Stimulated activated CD4-positive, alpha-beta T cell treated with anti-CD3 and anti-CD28 coated beads, Interleukin-1b, Interleukin-23, amount 100 ng/mL, for 4 hours (primary cell): ENCODE measurements at places on chromosomes 3 and 15.

DNA sequence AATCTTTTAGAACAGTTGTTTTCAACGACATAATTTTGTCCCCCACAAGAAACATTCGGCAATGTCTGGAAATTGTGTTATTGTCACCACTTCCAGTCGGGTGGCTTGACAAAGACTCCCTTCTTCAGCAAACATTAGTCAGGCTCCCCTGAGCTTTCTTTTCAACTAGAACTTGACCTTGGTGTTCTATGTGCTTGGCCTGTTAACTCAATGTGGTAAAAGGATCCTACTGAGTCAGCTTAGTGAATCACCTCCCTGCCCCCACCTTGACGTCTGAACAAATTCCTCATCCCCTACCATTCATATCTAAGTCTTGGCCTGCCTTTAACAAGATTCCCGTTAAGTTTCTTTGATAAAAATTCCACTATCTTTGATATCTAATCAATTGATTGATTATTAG, 465.0 kb upstream of the ROBO1 start:
- DNase-seq = no peak

DNA sequence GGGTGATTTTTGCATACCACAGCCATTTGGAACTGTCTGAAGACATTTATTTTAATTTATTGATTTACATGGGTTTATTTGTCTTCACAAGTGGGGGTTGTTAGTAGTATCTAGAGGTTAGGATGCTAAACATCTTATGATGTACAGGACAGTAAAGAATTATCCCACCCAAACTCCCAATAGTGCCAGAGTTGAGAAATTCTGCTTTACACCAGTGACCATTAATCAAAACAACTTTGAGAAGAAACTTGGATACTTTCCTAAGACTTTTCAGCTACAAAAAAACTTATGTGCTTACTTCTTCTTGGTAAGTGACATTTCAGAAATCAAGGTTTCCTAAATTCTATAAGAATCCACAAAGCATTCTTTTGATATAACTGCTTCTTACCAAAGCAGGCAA, 156.7 kb downstream of the SUCLG2 start:
- no peak for DNase-seq

DNA sequence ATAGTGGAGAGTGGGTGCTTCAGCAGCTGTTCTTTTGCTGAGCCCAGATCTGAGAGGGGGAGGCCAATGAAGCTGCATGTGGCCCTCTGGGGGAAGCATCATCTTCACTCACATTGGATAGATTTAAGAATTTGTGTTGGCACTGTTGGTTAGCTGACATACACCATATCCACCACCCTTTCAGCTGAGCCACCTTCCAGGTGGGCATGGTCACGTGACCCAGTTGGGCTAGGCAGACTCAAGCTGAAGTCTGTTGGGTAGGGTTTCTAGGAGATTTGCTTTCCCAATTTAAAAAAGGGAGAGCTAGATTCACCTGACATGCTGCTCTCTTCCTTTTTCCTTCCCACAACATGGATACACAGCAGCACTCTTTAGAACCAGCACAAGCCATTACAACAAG, 311.0 kb downstream of the CHST2 start:
- no peak for DNase-seq

- DNase-seq = no peak
Measured at GRCh38 chr15:83913034-83913632, 259.2 kb downstream of the ADAMTSL3 start.

DNA sequence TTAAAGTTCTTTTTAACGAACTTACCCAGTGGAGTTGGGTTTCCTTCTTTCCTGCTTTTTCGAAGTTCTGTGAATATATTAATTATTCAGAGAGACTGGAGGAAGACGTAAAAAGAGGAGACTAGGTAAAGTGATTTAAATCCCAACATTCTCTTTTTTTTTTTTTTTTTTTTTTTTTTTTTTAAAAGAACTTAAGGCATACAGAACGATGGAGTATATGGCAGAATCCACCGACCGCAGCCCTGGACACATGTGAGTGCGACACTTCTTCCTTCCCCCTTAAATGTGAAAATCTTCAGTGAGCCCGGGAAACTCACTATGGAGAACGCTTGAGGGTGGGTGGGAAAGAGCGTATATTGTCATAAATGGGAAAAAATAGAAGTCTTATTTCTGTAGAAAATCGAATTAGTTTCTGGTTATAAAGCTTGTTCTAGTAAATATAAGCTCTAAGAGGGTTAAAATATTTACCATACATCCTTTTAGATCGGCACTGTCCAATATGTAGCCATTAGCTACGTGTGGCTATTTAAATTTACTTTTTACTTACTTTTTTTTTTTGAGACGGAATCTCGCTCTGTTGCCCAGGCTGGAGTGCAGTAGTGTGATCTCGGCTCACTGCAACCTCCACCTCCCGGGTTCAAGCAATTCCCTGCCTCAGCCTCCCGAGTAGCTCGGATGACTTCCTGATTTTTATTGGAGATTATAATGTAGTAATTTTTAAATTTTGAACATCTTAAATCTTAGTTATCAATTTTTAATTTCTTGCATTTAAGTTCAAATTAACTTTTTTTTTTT, 892 bp downstream of the NMD3 start:
- no peak for DNase-seq

DNA sequence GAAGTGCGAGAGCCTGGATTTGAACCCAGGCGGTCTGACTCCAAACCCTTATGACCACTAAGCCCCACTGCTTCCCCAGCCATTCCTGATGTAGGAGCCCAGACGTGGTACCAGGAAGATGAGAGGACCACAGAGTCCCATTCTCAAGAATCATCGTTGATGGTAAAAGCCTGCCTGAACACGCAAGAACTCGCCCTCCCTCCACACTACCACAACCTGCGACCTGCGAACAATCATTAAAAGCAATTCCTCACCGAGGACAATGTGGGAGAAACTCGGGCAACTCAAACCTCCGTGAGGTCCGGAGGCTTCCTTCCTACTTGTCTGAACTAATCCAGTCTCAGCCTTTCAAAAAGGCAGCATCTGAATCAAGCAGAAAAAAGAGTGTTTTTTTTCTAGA, 10.3 kb downstream of the MAGI1 start:
- no peak for DNase-seq

- DNase-seq = no peak
Measured at GRCh38 chr15:72168131-72168807, 29.3 kb downstream of the GRAMD2A start.

DNA sequence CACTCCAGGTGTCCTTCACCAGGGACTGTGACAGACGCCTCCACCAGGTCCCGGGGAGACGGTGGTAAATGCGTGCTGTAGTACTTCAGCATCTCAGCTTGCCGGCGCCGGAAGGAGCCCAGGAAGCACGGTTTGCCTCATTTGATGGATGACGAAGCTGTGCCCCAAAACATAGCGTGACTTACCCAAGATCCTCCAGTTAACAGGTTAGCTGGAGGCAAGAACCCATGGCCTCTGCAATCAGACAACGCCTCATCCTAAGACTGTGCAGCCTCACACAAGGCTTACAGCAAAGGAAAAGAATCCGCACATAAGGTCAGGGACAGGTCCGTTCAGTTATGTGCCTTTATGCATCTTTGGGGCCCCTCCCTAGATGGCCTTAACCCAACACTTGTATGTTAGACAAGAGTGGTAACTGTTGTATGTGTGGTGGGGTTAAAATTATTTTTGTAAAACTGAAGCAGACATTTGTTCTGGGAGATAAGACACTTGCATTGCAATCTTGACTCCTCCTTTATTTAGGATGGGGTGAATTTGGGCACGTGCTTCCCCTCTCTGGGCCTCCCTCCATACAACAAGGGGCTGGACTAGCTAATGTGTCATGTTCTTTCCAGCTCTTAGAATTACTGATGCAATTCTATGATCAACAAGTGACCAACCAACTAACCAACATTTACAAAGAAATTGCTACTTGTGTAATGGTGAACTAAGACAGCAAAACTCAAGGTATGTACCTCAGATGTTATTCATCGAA, 39.4 kb downstream of the VGLL4 start:
- DNase-seq = no peak
